ENCODE measurements at places on chromosomes 4 and X. TPM values are rescaled to one million over a fixed set of nuclear protein-coding genes. Genes with fewer than 3 reads are reported as not detected.

DNA sequence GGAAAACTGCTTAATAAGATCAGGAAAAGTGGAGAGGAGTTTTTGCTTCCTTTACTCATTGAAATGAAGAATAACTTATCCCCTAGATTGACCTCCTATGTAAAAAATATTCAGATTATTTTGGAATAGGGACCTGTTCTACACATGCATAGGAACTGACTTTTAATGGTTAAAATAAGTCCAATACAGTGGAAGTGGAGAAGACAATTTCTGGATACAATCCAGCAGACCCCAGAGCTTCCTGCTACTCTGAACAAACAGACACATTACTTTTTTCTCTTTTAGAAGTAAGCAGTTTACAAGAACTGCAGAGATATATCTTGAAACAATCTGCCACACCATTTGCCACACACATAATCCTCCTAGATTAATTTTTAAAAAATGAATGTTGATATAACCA is 129.7 kb downstream of the PPA2 start:
- DNase-seq, result no peak

DNA sequence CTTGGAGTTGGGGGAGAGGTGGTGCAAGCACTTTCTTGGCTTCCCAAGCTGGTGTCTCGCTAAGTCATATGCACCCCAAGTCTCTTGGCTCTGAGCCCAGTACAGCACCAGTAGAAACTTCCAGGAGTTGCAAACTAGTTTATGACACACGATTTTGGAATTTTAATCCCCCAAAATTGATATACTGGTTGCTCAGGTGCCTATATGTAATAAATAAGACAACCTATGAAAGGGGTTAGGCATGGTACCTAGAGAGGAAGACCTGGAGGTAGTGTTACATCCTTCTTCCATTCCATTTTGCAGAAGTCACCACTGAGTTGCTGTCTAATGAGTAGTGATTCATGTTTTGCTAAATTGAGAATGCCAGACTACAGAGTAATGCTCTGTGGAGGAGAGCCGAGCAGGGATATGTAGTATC is 4.3 kb upstream of the SLC4A4 start:
- peak; percentile 38 for DNase-seq

GRCh38 chr4:62627141-62627540 is 1427.0 kb downstream of the ADGRL3 start:
- no peak for DNase-seq

- no peak for DNase-seq
These were observed 9.8 kb upstream of the ARX start for GRCh38 chrX:25025615-25026014.

- DNase-seq, result no peak
These were observed 16.4 kb downstream of the SH2D1A start for GRCh38 chrX:124362761-124363160.

DNA sequence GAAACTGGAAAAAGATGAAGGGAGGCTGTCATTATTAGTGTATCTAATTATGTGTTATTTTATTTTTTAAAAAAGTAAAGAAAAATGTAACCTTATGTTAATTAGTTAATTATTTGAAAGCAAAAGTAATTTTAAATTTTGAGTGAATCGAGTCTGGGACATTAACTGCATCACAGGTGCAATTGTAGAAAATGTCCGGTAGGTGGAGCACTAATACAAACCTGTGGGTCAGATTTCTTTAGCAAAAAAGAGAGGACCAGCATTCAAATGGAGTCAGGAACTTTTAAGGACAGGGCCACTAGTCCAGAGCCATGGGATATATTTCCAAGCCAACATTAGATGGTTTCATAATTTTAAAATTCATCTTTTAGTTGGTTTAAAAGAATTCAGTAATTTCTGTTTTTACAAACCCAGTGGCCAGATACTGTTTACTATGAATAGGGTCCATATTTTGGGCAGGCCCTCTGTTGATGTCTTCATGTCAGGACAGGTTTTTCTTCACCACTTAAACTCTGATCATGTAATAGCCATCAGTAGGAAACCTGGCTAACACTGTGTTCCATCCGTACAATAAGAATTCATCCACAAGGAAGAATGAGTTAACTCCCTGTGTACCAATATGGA is 27.2 kb downstream of the BST1 start:
- peak; percentile 35 for DNase-seq

DNA sequence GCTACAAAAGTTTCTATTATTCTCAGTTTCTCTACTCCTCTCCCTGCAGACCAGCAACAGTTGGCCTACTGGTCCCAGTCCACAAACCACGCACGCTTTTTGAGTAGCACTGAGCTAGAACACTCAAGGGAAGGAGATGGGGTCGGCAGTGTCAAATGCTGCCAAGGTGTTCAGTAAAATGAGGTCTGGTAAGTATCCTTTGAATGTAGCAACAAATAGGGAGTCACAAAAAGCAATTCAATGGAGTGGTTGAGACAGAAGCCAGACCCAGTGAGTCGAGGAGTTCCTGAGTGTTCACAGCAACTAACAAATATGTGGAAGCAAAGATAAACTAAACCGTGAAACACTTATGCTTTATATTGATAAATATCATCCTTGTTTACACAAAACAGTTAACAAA is 355.7 kb downstream of the MID1IP1 start:
- DNase-seq, result no peak

SCD5 gene
- 33.2 TPM for total RNA-seq
